NCI-H82 (cell line): ENCODE measurements at places on chromosomes 11 and 22.

GRCh38 chr22:27867085-27867952 is 51.7 kb downstream of the PITPNB start:
- no peak for DNase-seq

- DNase-seq, result no peak
Observed at GRCh38 chr11:78662811-78663210, 88.1 kb upstream of the NARS2 start.

DNA sequence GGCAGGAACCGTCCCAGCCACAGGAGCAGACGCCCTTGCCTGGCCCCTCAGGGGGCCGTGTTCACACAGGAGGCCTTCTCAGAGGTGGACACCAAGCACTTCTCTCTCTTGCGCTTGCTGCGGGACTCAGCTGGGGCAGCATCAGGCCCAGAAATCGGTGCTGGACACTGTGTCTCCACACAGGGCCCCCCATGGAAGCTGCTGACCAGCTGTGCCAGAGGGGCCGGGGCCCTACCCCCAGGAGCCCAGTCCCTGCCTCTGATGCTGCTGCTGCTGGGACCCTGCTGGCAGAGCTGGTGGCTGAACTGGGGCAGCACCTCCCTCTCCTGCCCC is 4.0 kb downstream of the PLXNB2 start:
- no peak for DNase-seq

GRCh38 chr22:38203855-38204514 is 2.2 kb downstream of the MAFF start:
- no peak for DNase-seq

- DNase-seq, result no peak
Observed at GRCh38 chr11:5242933-5243815, 6.5 kb downstream of the HBG1 start.

DNA sequence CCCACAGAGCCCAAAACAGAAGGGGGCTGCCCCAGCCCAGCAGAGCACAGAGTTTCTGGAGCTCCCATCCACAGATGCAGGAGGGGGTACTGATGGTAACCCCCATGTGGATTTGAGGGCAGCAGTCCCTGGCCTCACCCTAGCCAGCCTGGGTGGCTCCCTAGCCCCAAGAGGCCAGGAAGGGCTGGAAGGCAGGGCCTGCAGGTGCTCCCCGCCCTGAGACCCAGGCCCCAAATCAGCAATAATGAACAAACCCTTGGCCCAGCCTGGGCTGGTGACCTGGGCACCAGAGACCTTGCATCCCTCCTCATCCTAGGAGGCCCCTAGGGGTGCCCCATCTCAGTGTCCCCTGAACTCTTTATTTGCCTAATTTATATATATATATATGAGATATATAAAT is 61.6 kb downstream of the MORC2 start:
- no peak for DNase-seq

- peak; percentile 8 for DNase-seq
Observed at GRCh38 chr11:259413-259812, 18.8 kb upstream of the NLRP6 start.

GRCh38 chr11:86574493-86575207 is 97.8 kb downstream of the ME3 start:
- no peak for DNase-seq

DNA sequence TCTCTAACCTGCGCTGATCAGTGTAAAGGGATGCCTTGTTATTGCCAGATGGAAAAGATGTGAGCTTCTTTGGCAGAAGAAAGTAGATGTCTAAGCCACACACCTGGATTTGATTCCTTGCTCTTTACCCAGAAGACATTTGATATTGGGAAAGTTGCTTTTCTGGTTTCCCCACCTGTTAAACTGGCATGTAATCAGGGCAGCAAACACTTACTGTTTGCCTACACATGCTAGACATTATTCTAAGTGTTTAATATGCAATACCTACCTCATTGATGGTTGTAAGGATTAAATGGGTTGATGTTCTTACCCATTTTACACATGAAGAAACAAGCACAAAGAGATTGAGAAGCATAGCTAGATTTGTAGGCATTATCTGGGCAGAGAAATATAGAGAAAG is 16.6 kb downstream of the ASRGL1 start:
- DNase-seq, result no peak

DNA sequence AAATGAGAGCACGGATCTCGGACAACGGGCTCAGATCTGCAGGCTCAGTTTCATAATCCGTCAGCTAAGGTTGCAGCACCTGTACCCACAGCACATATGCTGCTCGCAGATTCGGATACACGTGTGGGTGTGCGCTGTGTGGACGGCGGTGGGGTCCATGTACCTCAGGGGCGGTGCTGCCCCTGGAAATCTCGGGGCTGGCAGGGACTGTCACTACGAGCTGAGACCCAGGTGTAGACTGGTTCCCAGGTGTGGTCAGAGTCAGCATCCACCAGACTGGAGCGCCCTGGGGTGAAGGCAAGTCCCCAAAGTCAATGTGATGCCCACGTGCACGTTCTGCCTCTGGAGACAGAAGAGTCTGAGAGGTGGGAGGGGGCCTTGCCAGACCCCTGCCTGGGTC is 989.3 kb downstream of the BRD1 start:
- DNase-seq, result no peak

- no peak for DNase-seq
Observed at GRCh38 chr11:122413677-122414076, 241.8 kb upstream of the UBASH3B start.

- peak; percentile 76 for DNase-seq
Observed at GRCh38 chr22:19943082-19944026, 1.7 kb upstream of the TXNRD2 start.

DNA sequence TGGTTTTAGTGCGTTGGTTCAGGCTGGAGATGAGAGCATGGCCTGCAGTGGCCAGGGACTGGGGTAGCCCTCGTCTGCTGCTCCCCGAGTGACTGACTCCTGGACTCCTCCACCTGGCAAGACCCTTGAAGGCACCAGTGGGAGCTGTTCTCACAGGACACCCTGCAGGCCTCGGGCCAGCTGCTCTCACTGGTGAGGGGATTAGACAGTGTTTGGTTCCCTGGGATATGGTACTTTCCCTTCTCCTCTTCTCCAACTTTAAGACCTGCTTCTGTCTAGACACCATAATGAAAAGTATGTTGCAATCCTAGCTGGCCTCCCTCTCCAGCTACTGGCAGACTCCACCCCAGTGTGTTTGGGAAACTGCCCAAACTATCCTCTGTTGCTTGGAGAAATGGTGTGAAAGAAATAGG is 168.8 kb upstream of the CADM1 start:
- DNase-seq, result peak; percentile 64

GRCh38 chr11:74257959-74258553 is 53.4 kb downstream of the P4HA3 start:
- no peak for DNase-seq

- DNase-seq, result no peak
Observed at GRCh38 chr11:111443640-111444039, 64.6 kb upstream of the POU2AF1 start.

- no peak for DNase-seq
Observed at GRCh38 chr22:41009222-41009948, 58.2 kb downstream of the RBX1 start.

- no peak for DNase-seq
Observed at GRCh38 chr22:27580311-27580897, 221.2 kb downstream of the MN1 start.

- peak; percentile 70 for DNase-seq
Observed at GRCh38 chr11:100930185-100930778, 199.3 kb downstream of the PGR start.

DNA sequence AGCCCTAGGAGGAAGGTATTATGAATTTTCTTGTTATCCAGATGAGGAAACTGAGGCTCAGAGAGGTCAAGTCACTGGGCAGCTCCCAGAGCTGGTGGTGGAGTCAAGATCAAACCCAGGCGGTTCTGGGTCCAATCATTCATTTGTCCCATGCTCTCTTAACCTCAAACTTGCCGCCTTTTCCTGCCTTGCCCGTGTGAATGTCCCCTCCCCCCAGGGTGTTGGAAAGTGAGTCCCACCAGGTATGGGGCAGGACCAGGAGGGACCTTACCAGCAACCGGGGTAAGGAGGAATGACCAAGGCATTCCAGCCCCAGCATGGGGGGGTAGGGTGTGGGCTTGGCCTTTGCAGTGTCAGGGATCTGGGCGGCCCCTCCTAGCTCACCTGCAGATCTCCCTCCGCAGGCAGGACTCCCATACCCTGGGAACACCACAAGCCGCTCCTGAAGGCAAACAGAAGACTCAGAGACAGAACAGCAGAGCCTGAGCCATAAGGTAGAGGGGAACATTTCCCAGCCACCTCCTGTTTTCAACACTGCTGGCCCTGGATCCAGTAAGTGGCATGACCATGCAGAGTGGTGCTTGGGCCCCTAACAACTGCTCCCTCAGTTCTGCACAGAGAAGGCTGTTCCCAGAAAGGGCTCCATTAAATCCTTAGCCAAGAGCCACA is 41.2 kb upstream of the SYT7 start:
- no peak for DNase-seq

- no peak for DNase-seq
Observed at GRCh38 chr11:36718451-36718850, 120.4 kb upstream of the RAG2 start.

DNA sequence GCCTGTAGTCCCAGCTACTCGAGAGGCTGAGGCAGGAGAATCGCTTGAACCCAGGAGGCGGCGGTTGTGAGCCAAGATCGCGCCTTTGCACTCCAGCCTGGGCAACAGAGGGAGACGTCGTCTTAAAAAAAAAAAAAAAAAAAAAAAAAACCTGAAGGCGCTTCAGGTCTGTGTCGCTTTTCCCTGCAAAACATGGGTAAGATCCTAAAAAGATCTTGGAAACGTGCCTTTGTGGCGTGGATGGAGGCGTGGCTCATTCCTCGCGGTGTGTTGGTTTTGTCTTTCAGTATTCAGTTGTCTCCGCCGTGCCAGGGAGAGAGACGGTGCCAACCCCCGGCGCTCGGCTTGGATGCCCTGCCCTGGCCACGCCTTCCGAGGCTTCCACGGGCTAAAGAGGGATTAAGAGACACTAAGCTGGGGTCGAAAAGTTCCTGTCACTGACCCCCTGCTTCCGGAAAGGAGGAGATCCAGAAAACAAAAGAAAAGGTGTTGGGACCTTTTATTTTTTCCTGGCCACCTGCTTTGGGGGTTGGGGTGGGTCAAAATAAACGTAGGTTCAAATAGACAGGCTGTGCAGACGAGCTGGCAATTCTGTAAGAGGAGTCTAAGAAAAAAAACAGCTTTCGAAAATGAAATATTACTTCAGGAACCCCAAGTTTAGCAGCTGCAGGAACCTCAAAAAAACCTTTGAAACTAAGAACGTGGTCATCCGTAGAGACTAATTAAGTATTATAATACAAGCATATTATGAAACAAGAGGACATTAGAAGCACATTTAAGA is 1.1 kb upstream of the SLC35F2 start:
- peak; percentile 73 for DNase-seq

DNA sequence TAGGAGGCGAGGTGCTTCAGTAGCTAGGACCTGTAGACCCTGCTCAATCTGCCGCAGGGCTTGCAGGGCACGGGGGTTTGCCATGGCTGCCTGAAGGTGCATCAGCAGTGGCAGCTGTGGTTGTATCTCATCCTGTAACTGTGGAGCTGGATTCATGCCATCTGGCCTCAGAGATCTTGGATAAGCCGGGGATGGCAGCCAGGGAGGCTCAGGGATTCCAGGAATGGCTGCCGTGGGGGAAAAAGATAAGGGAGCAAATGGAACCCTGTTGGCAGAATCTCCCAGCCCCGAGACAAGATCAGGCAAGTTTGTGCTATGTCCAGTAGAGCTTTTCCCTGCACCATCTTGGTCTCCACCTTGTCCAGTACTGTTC is 1.8 kb downstream of the UBQLN3 start:
- DNase-seq, result peak; percentile 88

DNA sequence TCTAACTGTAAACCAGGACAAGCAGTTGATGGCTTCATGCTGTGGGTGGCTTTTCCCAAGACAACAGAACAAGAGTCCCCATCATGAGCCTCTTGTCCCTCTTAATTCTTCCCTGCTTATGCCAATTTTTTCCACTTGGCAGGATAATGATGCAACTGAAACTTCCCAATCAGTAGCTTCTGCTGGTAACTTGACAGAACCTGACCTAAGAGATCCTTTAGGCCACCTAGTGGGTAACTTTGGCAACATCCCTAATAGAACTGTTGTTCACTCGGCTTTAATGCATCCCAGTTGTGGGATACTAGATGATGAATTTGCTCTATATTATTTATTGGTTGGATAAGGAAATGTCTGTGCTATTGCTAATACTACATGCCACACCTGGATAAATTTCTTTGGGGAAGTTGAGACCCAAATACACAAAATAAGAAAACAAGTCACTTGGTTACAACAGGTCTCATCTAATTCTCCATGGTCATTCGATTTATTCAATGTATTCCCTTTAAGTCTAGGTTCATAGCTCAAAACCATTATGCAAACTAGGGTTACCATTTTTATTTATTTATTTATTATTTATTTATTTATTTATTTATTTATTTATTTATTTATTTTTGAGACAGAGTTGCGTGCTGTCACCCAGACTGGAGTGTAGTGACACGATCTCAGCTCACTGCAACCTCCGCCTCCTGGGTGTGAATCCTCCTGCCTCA is 41.4 kb upstream of the NFAM1 start:
- DNase-seq, result peak; percentile 72

DNA sequence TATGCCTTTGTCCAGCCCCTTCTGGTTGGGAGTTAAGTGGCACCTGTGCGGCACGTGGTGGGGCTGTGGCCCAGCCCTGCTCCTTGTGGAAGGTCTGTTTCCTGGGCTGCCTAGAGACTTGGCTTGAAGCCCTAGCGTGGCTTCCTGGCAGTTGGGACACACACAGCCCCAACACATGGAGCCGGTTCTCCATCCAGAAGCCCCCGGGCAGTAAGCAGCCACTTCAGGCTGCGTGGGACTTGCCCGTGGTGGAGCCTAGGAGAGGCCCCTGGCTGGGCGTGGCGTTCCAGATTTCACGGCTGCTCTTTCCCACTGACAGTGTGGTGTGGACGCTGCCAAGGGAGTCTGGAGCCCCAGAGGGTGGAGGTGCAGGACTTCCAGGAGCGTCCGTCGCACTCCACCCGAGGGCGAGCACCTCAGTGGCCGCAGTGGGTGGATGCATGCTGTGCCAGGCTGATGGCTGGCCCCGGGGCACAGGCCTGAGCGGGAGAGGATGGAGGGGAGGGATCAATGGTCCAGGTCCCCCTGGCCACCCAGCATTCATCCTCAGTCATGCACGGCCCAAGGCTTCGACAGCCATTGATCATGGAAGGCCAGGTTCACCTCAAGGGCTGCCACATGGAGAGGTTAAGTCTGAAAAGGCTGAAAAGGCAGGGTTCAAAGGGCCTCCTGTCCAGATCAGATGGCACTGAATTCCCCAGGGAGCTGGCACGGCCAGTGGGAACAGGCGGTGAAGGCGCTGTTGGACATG is 9.3 kb downstream of the CCND1 start:
- DNase-seq, result no peak

GRCh38 chr11:35564245-35564595 is 38.8 kb upstream of the PAMR1 start:
- no peak for DNase-seq

- DNase-seq, result no peak
Observed at GRCh38 chr11:18088966-18089365, 16.9 kb downstream of the SAAL1 start.

GRCh38 chr11:87451395-87451794 is 413.7 kb downstream of the TMEM135 start:
- DNase-seq, result no peak

GRCh38 chr22:48961705-48962104 is 866.0 kb downstream of the BRD1 start:
- DNase-seq, result no peak
